Activated T-cell treated with anti-CD3 and anti-CD28 coated beads, Interleukin-2, amount 50 U/mL, for 24 hours (primary cell): ENCODE measurements at places on chromosomes 5 and 9.

DNA sequence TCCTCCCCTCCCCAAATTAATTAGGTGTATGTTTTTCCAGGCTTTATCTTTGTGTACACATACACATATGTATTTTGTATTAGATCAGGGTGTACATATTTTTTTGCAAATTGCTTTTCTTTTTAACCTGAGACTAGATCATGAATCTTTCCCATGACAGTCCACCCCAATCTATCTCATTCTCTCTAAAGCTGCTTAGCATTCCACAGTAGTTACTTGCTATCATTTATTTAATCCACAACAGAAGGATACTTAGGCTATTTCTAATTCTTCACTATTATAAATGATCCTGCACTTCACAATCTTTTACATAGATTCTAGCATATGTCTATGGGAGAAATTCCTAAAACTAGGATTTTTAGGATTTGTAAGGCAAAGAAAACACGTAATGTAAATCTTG is 43.9 kb downstream of the SH3RF2 start:
- DNase-seq, result no peak

DNA sequence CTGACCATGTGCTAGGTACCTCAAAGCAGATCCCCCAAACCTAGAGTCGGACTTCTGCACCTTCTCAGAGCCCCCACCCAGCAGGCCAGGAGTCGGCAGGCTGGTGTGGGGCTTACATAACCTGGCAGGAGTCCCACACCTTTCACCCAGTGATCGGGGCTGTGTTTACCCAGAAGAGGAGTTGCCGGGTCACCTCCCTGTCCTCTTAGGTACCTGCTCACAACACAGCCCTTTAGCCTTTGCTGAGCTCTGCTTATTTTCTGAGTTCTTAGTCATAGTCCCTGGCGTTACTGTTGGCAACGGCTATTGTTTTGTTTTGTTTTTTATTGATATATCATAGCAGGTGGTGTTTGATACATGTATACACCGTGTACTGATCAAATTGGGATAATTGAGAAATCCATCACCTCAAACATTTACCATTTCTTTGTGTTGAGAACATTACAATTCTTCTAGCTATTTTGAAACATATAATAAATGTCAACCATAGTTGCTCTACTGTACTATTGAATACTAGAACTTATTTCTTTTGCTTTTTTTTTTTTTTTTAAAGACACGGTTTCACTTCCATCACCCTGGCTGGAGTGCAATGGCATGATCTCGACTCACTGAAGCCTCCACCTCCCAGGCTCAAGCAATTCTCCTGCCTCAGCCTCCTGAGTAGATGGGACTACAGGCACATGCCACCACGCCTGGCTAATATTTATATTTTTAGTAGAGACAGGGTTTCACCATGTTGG is 10.4 kb upstream of the EEIG1 start:
- no peak for DNase-seq

GRCh38 chr5:59600153-59600552 is 293.4 kb downstream of the PDE4D start:
- DNase-seq, result no peak

DNA sequence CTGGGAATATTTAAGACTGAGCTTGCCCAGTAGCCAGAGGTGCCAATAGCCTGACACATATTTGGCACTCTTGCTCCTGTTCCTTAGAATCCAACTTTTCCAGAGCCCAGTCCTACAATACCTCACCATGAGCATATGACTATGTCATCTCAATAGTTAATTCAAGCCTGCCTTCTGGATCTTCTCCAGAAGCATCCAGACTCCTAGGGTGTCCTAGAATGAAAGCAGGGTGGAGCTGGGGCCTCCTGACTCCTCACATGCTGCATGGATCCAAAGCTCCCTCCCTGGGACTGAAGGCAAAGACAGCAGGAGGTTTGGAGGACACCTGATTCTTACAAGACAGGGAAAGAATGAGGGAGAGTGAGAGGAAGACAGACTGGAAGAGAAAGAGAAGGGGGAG is 37.9 kb downstream of the SH3TC2 start:
- DNase-seq, result no peak

DNA sequence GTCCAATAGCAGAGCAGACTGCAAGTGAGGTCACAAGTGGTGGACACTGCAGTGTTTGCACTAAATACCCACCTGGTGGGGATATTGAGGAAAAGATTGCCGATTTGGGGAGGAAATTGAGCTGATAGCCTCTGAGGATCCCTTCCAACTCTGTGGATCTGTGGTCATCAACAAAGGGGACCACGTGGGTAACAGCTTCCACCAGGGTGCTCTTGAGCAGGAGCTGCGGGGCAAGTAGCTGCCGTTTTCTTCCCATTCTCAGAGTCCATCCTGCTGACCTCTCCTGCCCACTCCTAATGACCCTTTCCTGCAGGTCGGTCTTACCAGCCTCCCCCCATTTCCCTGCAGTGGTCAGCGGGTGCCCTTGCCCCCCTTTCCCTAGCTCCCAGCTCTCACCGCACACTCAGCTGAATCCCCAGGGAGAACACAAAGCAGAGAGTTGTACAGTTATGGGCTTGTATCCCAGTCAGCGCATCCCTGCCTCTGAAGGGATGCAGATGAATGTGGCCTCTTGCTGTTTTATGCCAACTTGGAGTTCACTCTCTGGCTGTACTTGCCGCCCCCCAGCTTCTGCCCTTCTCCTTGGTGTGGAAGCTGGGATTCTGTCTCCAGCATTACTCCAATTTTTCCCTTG is 18.0 kb downstream of the DAPK1 start:
- DNase-seq, result no peak

- no peak for DNase-seq
Observed at GRCh38 chr9:113715086-113715485, 161.0 kb upstream of the ZNF618 start.

- DNase-seq, result no peak
Observed at GRCh38 chr9:108534741-108535140, 321.0 kb downstream of the ACTL7B start.

- DNase-seq, result peak; percentile 37
Observed at GRCh38 chr9:115042781-115043509, 75.0 kb downstream of the TNC start.

- no peak for DNase-seq
Observed at GRCh38 chr9:99878651-99879050, 27.8 kb upstream of the STX17 start.

GRCh38 chr5:40383749-40384651 is 295.7 kb upstream of the PTGER4 start:
- DNase-seq, result no peak

DNA sequence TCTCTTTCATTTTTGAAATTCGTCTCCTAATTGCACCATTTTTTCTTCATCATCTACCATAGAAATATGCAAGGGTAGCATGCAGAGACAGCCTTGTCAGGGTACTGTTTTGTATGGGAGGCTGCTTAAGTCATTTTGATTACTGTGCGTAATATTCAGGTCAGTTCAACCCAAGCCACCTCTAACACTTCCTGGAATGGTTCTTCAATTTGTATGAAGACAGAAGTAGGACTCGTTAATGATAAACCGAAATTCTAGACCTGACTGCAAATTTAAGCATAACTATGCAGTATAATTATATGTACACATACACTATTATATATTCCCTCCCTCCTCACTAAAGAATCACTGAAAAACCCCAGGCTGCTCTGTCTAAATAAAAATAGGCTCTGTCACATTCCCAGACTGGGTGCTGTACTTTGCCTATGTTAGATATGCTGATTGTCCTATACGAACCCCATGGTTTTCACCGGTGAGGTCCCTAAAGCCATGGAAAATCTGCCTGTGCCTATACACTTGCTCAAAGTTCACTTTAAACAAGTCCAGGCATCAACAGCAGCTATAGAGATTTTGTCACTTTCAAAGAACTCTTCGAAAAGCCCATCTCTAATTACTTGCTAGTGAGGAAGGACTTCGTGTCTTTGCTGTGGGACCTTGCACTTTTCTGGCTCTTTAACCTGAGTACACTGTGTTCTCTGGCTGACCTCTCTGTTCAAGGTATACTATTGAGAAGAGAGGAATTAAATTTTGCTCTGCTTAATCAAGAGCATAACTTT is 352.1 kb upstream of the CD180 start:
- no peak for DNase-seq

DNA sequence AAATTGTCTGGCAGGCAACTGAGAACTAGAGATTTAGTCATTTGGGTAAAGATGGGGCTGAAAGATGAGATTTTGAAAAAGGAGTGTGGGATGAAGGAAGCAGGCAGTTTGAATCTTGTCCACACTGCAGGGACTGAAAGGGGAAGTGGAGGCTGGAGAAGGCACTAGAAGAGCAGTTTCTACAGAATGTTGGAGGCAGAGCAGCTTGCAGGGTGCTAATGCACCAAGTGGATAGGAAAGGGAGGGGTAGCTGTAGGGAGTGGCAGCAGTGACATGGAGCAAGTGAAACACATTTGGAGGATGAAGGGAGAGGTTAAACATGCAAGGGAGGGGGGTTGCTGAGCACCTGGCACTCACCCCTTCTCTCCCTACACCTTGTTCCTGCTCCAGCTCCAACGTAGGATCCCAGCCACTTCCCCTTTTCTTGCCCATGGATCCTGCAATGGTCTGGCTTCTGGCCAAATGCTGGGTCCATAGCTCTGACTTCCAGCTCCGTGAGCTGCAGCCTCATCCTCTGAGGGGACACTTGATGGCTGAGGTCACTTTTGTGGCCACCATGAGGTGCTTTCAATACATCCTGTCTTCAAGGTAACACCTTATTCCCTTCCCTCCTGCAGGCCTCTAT is 30.0 kb upstream of the FGD3 start:
- no peak for DNase-seq

GRCh38 chr5:142537938-142538337 is 148.0 kb downstream of the FGF1 start:
- DNase-seq, result no peak

DNA sequence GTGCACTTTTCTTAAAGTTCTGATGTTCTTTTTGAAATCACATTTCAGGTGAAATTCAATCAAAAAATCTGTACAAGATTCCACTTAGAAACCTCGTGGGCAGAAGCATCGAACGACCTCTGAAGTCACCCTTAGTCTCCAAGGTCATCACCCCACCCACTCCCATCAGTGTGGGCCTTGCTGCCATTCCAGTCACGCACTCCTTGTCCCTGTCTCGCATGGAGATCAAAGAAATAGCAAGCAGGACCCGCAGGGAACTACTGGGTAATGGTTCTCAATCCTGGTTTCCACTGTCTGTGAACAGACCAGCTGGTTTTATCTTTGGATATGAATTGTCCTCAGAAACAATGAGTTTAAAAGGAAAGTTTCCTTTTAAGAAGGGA is 8.1 kb upstream of the SLC2A8 start:
- DNase-seq, result no peak

- no peak for DNase-seq
Observed at GRCh38 chr9:19922476-19923118, 133.8 kb upstream of the SLC24A2 start.

DNA sequence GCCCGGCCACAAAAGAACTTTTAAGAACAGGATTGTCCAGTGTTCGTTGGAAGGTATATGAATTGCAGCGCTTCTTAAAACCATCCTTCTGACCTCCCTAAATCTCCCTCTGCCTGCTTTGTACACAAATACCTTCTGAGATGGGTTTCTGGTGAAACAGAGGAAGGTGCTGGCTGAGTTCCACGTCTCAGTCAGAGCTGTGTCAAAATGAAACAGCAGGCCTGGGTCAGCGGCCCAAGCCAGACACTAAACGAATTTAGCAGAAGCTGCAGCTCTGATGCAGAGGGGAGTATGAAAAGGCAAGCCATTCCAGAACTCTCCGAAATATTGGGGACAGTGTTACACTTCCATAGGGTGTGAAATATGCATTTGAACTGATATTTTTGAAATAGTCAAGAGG is 37.8 kb upstream of the CRB2 start:
- no peak for DNase-seq

GRCh38 chr9:37446401-37446800 is 18.8 kb downstream of the ZBTB5 start:
- DNase-seq, result no peak

GRCh38 chr9:79946712-79947111 is 374.9 kb downstream of the TLE4 start:
- DNase-seq, result no peak

- no peak for DNase-seq
Observed at GRCh38 chr5:28066856-28067255, 1028.5 kb upstream of the CDH9 start.

- no peak for DNase-seq
Observed at GRCh38 chr5:33781286-33781685, 110.5 kb downstream of the ADAMTS12 start.

- no peak for DNase-seq
Observed at GRCh38 chr5:125199968-125200865, 453.8 kb upstream of the ZNF608 start.

GRCh38 chr5:95620870-95621838 is 1.3 kb downstream of the GPR150 start:
- DNase-seq, result peak; percentile 80

GRCh38 chr5:72834924-72835323 is 18.5 kb downstream of the TNPO1 start:
- no peak for DNase-seq

- no peak for DNase-seq
Observed at GRCh38 chr9:137804908-137805630, 72.5 kb upstream of the CACNA1B start.

GRCh38 chr5:103910011-103910410 is 347.4 kb upstream of the NUDT12 start:
- DNase-seq, result no peak

GRCh38 chr5:171762903-171763302 is 22.7 kb upstream of the SMIM23 start:
- DNase-seq, result no peak

DNA sequence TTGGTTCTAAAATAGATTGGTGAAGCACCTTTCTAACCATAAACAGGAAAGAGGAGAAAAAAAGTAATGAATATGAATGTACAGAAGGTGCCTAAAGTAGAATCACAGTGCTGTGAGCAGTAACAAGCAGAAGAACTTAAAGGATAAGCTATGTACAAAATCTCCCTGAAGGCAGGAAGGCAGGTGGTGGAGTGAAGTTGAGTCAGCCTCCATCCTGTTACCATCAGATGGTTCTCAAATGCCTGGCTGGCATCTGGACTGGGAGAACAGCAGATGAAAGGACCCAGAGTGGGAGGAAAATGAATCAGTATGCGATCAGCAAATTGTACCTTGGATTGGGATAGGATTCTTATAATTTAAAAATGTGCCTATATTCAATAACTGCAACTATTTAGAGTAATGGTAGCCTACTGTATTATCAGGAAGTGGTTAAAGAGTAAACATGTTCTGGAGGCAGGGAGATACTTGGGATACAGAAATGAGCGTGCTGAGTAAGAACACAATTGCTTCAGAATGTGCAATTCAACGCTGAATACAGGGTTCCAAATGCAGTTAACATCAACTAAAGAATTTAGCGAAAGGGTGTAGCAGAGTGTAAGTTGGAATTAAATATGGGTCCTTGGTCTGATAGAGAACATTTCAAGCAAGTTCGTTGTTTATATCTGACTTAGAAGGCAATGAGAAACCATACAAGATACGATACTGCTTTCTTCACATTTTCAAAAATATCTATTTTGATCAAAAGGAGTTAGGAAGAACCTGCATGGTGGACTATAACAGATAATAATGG is 21.1 kb upstream of the FER start:
- DNase-seq, result no peak

GRCh38 chr9:74948937-74949336 is 3.8 kb downstream of the C9orf40 start:
- DNase-seq, result no peak

- DNase-seq, result peak; percentile 37
Observed at GRCh38 chr9:32378993-32379729, 5.3 kb upstream of the ACO1 start.
